ENCODE measurements at places on chromosomes 16 and 17.

- DNase-seq, result no peak
These were observed 188.6 kb upstream of the PSMD7 start for GRCh38 chr16:74107795-74108610.

DNA sequence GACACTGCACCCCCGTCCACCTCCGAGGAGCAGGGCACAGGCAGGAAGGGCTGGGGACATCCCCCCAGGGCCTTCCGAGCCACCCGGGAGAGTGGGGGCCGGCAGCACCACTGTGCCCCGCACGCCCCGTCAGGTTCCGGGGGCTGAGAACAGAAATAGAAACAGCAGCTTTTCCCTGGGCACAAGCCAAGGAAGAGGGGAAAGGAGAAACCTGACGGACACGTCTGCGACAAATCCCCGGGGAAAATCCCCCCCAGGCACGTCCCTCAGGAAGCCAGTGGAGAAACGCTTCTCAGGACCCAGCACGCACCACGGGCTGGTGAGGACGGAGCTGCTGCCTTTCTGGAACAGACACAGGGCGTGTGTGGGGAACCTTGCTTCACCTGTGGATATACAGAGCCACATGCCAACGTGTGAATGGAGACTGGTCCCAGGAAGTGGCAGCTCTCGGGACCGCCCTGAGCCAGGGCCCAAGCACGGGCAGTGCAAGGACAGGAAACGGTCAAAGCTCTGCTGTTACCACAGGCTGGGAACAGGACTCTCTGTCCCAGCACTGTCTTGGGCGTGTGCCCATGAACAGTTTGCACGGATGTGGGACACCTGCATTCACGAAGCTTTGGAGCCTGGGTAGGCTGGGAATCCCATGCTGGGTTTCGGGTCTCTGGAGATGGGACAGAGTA is 1.2 kb upstream of the TMEM204 start:
- DNase-seq, result no peak

DNA sequence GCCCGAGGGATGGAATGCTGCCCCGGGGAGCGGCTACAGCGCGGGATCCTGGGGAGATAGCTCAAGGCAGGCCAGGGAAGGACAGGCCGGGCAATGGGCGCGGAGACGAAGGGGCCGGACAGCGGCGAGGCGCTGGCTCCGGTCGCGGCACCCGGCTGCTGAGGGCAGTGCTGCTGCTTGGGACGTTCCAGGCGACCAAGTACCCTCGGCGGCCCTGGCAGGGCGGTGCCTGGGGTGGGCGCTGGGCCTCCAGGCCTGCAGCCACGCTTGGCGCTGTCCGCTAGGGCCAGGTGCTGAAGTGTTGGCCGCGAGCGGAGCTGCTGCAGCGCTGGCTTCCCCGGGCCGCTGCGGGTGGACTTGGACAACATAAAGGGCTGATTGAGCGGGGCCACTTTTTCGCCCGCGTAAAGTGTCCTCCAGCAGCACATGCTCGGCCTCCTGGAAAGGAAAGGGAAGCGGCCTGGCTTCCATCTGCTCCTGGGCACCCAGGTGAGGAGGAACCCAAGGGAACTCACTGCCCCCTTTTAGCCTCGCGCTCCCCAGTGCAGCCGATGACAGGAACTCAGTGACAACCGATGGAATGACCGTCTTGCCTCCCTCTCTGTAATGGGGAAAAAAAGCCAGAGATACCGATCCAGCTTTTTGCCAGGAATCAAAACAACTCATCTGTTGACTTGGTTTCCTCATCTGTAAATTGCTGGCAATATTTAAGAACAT is 23.7 kb downstream of the CLEC3A start:
- DNase-seq, result no peak

- DNase-seq, result no peak
These were observed 6.4 kb downstream of the FA2H start for GRCh38 chr16:74768239-74768638.

DNA sequence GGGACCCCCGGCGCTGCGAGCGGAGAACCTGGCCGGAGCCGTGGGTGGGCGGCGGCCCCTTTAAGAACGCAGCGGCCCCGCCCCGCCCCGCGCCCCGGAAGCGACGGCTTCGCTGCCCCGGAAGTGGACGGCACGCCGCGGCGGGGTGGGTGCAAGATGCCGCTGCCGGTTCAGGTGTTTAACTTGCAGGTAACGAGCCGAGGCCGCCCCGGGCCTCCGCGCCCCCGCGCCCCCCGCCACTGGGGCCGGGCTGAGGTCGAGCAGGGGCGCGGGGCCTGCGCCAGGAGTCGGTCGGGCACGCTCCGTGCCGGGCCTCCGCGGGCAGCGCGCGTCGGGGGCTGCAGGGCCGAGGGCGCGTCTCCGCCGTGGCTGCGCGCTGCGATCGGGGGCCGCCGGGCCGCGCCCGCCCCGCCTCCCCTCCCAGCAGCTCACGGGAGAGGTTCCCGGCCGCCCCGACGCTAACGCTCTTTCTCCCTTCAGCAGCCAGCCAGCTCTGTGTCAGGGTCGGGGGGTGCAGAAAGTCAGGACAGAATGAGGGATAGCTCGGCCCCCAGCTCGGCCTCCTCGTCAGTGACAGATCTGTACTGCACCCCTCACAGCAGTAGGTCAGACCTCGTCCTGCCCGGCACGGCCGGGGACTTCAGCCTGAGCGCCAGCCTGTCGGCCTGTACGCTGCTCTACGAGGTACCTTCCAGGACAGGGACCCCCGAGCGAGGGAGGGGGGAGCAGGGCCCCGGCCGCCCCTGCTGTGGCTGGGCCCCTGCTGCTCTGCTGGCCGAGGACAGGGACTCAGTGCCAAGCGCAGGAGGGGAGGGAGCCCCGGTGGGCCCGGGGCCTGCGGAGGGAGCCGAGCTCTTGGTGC is at the start of the genes GPS1 and RFNG:
GPS1 (plus strand) TSS at position 123 of the 862 bp plus-strand sequence; CDS start at position 157, 34 bp downstream.
RFNG (minus strand) TSS at position 36 of the 862 bp plus-strand sequence. CDS start 45 bp downstream, outside the sequence.
- DNase-seq, result peak; percentile 84

DNA sequence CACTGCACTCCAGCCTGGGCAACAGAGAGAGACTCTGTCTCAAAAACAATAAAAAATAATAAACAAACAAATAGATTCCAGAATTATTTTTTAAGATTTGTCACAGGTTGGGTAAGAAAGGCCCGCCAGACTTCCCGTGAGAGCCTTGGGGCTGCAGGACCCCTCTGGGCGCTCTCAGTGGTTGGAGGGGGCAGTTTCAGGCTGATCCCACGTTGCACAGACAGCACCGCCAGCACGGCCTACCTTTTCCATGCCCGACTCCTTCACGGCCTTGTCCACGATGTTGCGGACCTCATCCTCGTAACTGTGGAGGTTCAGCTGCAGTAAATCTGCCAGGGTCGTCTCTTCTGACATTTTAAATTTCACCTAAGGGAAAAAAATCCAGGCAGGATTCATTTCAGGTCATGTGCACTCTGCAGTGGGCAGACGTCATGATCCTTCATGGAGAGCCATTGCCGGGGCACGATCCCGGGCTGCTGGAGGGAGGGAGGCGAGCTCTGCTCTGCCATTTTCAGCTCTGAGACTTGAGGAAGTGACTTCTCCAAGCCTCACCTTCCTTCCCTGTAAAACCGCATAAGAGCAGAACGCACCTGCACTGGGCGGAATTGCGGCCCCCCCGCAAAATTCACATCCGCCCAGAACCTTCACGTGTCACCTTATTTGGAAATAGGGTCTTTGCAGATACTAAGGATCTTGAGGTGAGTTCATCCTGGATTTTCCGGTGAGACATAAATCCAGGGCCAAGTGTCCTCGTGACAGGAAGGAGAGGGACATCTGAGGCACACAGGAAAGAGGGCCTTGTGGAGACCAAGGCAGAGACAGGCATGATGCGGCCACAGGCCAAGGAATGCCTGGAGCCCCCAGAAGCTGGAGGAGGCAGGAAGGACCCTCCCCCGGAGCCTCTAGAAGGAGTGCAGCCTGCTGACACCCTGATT is 66.8 kb downstream of the DNAH17 start:
- DNase-seq, result no peak

GRCh38 chr17:17401271-17401781 is 75.5 kb upstream of the MED9 start:
- DNase-seq, result no peak

DNA sequence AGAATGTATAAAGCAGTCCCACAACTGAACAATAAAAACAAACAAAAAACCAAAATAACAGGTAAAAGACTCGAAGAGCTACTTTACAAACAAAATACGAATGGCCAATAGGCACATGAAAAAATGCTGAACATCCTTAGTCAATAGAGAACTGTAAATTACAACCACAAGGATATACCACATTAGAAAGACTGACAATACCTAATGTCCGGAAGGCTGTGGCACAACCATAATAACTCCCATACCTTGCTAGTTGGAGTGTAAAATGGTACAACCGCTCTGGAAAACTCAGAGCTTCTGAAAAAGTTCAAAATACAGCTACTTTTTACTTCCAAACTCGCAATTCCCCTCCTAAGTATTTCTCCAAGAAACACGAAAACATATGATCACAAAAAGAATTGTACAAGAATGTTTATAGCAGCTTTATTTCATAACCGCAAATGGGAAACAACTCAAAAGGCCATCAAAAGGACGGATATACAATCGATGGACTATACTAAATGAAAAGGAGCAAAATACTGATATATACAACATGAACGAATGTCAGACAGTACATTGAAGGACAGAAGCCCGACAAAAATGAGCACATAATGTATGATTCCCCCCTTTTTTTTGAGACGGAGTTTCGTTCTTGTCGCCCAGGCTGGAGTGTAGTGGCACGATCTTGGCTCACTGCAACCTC is 2.3 kb downstream of the TP53 start:
- DNase-seq, result no peak

GRCh38 chr17:57447990-57448758 is 191.9 kb downstream of the MSI2 start:
- DNase-seq, result no peak

- no peak for DNase-seq
These were observed 1.3 kb downstream of the SPN start for GRCh38 chr16:29664091-29664921.

DNA sequence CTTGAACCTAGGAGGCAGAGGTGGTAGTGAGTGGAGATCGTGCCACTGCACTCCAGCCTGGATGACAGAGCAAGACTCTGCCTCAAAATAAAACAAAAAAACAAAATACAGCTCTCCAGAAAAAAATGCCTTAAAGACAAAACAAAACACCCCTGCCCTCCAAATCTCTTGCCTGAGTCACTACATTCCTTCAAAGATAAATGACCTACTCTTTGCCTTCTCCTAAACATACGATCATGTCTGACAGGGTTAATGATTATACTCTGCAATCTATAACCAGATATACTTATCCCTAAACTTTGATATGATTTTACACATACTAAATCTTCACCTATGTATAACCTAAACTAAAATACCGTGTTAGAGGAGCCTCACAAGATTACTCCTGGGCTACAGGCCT is 1.4 kb upstream of the SETD6 start:
- no peak for DNase-seq

- no peak for DNase-seq
These were observed 966 bp downstream of the SLFN14 start for GRCh38 chr17:35559495-35560210.

- DNase-seq, result no peak
These were observed 14.1 kb downstream of the UTS2R start for GRCh38 chr17:82385559-82386254.

DNA sequence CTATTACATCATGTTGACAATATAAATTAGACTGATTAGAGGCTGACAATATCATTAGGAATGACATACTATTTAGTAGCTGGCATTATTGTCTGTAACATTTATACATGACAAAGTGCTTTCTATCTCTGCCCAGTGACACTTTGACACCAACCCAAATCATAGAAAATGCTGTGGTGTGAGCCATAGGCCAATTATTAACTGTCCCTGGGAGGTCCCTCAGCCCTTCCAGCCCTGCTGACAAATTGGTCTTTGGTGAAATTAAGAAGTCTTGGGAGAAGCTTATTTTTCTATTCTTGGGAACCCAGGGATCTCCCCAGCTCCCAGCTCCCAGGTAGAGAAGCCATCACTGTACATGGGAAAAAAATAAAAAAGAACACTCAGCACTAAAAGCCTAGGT is 179.6 kb downstream of the AIPL1 start:
- no peak for DNase-seq
